ENCODE measurements at places on chromosomes 12 and 14.

DNA sequence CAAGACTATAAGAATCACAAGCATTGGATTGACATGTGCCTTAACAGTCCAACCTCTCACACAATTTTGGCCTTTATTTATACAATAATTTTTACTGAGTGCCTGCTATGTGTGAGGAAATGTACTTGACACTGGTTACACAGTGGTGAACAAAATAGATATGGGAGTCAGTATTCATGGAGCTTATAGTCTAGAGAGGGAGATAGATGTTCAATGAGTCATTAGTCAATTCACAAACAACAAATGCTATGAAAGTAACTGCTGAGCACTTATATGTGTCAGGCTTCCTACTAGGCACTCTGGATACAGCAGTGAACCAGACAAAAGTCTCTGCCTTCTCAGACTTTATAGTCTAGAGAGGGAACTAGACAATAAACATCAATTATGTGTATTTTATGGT is 3.7 kb downstream of the CFAP54 start:
- DNase-seq: no peak

DNA sequence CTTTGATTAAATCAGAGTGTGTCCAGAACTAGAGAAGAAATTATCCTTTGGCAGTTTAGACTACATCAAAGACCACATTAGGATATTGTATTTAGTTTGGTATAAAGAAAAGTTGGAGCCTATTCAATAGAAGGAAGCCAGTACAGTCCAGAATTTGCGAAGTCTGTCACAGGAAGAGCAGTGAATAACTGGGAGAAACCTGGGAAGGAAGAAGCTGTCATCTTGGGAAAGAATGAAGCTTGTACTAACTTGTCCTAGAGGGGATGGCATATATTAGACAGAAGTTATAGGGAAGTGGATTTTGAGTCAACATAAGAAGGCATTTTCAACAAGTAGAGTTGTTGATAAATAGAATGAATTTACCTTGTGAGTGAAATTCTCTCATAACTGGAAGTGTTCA is 386.7 kb downstream of the LRIG3 start:
- no peak for DNase-seq

- no peak for DNase-seq
Measured at GRCh38 chr12:89203144-89203543, 149.2 kb downstream of the DUSP6 start.

GRCh38 chr12:63752283-63752682 is 27.4 kb upstream of the RXYLT1 start:
- DNase-seq: no peak

Data from T-helper 17 cell (primary cell).